ENCODE measurements at places on chromosomes 13 and 19.
A peak's percentile ranks its signal among the peaks of the same experiment; 100 is the strongest.

GRCh38 chr19:39833160-39833463 lies 850 bp downstream of the DYRK1B start:
- DNase-seq, result no peak

DNA sequence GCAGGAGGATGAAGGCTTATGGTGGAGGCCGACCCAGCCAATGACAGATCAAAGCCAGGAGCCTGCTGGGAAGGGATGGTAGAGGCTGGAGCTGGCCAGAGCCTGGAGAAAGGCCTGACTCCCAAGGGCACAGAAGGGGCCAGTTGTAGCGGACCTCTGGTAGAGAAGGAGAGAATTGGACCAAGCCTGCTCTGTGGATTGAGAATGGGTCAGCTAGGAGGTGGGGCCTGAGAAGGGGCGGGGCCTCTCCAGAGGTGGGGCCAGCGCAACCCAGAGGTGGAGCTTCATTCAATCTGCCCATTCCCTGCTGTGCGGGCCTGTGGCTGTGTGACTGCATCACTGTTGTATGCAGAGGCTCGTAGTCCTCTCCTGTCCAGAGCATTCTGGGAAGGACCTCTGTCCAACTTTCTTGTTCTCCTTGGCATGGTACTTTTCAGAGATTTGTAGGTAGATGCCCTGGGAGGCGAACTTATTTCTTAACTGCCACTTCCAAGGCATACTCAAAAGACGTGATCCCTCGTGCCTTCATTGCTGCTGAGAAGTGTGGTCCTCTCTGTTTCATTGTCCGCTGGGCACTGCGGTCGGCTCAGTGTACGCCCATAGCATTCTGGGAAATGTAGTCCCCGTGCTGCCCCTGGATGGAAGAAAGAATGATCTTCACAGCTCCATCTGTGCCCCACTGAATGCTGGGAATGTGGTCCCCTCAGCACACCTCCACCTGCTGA lies 6.7 kb downstream of the GRIN2D start:
- no peak for DNase-seq

DNA sequence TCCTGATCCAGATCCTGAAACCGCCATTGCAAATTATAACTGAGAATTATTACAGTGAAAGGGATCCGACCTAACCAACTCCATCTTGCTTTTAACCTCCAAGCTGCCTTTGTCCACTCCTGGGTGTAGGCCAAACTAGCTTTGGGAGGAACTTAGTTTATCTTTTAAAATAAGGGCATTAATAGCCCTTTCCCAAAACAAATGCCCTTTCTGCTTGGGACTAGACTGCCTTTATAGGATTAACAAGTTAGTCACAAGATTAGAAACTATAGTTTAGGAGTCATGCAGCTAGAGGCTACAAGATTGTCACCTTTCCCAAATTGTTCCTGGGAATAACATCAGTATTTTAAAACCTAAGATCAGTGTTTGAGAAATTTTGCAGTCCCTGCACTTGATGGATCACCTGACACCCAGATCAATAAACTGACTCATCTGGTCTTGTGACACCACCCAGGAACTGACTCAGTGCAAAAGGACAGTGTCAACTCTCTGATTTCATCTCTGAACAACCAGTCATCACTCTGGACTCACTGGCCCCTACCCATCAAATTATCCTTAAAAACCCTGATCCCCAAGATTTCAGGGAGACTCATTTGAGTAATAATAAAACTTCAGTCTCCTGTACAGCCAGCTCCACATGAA lies 4.1 kb upstream of the ZNF841 start:
- DNase-seq, result no peak

- DNase-seq, result no peak
These were observed 135.2 kb downstream of the TSHZ3 start for GRCh38 chr19:31214086-31214485.

DNA sequence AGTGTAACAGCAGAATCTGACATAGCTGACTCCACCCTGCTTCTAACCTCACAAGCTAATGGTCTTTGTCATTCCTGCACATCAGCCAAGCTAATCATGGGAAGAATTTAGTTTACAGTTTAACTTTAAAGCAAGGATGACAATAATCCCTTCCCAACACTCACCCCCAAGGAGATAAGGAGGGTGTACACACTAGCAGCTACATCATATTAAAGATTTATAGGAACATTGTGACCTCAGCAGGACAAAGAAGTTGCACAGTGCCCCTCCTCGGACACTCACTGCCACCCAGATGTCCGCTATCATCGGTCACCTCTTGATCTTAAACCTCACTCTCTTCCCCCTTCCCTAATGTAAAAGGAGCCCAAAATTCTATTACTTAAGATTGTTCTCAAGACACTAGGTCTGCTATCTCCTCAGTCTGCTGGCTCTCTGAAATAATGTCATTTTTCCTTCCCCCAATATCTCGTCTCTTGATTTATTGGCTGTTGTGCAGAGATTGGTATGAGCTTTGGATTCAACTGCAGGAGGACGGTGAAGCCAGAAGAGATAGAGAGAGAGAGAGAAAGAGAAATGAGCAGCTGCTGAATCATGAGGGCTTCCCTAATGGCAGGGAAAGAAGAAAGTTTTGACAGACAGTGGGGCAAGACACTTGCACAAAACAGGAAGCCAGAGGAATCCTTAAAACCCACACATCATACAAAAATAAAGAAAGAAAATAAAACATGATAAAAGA lies 17.5 kb upstream of the FFAR2 start:
- DNase-seq, result no peak

DNA sequence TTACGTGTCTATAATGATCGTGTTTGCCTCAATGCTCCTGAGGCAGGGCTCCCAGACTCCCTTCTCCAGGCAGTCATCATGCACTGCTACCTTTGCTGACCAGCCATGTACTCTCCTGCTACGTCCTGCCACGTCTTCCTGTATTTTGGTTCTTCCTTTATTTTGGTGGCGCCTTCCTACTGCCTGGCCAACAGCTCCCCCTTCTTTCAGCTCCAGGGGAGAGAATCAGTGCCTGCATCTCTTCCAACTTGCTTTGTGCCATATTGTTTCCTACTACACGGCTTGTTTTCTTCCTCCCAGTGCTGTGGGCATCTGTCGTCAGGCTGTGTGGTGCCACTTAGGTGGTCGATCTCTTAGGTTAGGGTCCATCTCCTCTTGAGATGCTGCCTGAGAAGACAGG lies 96.2 kb downstream of the FGF9 start:
- DNase-seq, result no peak

DNA sequence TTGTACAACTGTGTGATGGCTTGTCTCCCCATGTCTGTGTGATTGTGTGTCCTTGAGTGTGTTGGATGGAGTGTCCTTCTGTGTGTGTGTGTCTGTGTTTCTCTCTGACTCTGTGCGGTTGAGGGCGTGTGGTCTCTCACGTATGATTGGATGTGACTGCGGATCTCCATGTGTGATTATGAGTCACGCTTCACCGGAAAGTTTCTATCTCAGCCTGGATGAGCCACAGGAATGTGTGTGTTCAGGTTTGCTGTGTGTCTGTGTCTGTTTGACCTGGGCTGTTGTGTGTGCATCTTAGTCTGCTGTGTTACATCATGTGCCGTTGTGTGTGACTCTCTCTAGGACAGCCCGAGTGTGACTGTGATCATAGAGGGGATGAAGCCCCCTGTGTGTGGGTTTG lies 15.5 kb upstream of the ZNF835 start:
- DNase-seq, result no peak

- peak; percentile 95 for DNase-seq
These were observed 3.7 kb upstream of the ZNF665 start for GRCh38 chr19:53196777-53197396.

- peak; percentile 82 for DNase-seq
These were observed 2.2 kb upstream of the ZNF665 start for GRCh38 chr19:53195265-53195903.

GRCh38 chr19:6278740-6279619 lies 795 bp downstream of the MLLT1 start:
- no peak for DNase-seq

DNA sequence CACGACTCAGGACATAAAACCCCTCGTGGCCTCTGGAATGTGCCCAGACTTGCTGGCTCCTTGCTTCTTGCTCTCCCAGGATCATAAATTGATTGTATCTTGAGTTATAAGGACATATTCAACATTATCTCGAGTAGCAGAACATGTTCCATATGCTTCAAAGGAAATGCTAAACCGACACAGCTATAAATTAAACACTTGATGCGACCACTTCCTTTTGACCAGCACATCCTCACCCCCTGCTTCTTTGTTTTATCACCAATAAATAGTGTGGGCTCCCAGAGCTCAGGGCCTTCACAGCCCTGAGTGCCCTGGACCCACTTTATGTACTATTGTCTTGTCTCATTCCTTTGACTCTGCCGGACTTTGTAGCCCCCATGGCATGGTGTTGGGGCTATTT lies 157.0 kb upstream of the PABPC3 start:
- no peak for DNase-seq

- no peak for DNase-seq
These were observed 84.0 kb upstream of the SLC7A1 start for GRCh38 chr13:29679396-29680053.

DNA sequence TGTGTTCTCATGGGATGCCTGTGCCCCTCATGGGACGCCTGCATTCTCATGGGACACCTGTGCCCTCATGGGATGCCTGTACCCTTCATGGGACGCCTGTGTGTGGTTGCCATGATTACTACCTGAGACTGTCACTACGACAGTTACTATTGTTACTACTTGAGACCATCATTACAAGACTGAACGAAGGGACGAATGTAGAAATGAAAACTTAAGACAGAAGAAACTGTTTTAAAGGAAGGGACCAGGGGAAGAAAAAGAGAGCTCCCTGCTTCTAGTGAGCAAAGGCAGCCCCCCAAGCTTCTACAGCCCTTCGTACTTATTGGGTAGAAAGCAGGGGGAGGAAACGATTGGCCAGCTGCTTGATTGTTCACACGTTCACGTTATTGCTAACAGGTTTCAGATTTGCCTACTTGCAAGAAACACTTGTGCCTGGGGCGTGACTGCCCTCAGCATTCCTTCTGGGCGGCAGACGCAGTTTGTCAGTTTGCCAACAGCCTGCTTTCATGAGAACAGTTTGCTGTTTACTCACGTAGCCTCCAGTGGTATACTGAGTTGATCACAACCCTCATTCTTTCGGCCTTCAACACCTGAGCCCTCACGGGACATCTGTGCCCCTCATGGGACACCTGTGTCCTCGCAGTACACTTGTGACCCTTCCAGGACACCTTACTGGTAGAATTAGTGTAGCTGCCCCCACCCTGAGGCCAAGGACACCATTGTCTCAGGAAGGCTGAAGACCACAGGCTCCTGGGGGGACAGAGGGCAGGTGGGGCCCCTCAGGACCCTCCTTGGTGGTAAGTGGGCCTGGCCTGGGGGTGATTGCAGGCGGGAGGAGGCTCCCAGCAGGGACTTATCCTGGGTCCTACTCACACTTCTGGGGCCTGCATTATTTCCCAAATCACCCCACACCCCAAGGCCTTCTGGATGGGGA lies 2.5 kb upstream of the S1PR4 start:
- DNase-seq, result no peak

- no peak for DNase-seq
These were observed 6.1 kb upstream of the CEACAM7 start for GRCh38 chr19:41694196-41694595.

DNA sequence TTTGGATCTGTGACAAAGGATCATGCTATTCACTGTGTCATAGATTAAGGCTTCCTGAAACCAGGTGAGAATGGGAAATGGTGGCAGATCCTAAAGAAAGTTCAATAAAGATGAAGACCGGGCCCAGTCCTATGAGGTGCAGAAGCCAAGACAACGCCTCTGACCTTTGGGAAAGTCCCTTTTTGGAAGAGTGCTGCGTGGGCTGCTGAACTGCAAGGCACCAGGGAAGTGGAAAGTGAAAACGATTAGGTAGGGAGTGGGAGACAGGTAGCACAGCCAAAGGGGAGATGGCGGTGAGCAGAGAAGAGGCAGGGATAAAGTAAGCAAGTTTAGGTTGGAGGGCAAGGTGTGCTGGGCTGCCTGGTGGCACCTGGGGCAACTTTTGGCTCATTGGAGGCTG lies 16.3 kb downstream of the MBNL2 start:
- DNase-seq, result no peak

- peak; percentile 72 for DNase-seq
These were observed at the start of gene SYT3 for GRCh38 chr19:50639121-50640112. TSS of gene SYT3 (minus strand) at chr19:50639881. CDS start at chr19:50637411, 2,470 bp downstream.

DNA sequence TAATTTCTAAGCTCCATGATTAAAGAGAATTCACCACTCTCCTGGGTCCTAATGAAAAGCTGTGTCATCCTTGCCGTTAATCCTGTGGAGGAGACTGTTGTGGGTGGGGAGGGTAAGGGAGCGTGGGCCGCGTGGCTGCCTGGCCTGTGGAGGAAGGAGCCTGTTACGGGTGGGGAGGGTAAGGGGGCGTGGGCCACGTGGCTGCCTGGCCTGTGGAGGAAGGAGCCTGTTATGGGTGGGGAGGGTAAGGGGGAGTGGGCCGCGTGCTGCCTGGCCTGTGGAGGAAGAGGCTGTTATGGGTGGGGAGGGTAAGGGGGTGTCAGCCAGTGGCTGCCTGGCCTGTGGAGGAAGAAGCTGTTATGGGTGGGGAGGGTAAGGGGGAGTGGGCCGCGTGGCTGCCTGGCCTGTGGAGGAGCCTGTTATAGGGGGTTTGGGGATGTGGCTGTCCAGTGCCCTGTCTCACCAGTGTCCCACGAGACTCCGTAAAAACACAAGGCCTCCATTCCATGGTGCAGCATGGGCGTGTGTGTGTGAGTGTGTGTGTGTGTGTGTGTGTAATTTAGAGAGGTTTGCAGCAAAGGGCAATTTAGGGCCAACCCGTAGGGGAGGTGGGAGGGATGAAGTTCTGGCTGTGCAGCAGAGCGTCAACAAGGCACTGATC lies 15.6 kb upstream of the DCUN1D2 start:
- no peak for DNase-seq

DNA sequence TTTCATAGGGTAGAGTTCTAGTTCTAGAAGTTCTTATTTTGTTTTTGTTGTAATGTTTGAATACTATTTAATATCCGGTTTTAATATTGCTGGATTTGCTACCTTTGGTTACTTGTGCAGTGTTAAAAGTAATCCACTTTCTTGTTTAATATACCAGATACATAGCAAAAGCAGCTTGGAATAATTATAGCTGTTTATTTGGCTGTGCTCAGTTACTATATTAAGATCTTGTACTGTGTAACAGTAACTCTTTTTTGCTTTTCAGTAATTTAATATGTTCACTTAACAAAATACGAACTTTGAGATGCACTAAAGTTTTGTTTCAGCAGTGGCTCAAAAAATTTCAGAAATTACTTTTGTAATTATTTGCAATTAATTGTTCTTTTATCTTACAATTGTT lies 50.9 kb downstream of the AKAP11 start:
- DNase-seq, result no peak
